ENCODE measurements at places on chromosomes 7 and 10. TPM values are rescaled to one million over a fixed set of nuclear protein-coding genes. Genes with fewer than 3 reads are reported as not detected.

DNA sequence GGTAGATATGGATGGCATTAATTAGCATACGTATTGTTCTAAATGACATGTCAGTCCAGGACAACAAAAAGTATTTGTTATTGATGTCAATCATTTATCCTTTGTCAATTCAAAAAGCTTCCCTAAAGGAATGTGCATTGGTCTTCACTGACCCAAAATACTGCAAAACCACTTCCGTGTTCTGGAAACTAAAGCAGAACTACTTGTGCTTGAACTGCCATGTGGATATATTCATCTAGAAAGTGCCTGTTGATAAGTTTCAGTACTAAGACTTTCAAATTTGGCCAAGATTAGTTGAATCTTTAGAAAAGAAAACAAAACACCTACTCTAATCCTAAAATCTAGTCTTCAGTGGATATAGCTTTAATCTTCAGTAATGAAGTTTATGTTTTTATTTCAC lies 242.1 kb upstream of the PPP1R3A start:
- no peaks in the 10 kb centered on the region for H3K36me3 ChIP-seq
- no peaks in the 10 kb centered on the region for H3K27me3 ChIP-seq
- H3K4me3 ChIP-seq, result no peak overlapping the region

Gene ORC5
- 53.6 TPM for total RNA-seq

DNA sequence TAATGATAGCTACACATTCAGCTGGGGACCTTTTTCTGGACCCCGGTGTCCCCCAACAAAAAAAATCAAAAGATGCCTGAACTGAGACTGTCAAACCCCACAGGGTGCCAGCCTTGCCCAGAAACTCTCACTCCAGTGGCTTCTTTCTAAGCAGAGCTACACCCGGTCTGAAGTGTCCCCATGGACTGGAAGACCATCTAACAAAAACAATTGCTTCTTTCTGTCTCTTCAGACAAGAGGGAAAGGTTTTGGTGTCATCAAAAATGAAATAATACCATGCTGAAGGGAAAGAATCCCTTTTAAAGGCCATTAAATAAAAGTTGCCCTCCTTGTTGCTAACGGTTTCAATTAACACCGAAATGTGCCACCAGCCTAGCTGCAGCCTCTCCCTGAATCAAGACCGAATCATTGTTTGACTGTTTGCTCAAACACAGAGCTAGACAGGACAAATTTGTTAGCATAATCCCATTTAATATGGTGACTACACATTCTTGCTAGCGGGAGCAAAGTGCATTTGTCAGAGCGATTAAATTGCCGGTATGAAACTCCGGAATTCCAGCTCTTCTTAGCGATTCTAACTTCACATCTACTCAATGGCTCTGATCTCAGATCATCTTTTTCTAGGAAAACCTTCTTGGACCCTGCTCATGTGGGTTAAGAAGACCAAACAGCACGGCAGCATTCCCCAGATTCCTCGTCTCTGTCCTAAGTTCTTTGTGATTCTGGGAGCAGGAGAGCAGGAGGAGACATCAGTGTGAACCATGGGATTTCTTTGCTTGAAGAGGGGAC lies 397.5 kb upstream of the PRKCQ start:
- peaks cover 3% of the 10 kb centered on the region for H3K27me3 ChIP-seq
- no peak overlapping the region for H3K27ac ChIP-seq
- H3K4me3 ChIP-seq, result no peak overlapping the region
- DNase-seq, result no peak
- no peaks in the 10 kb centered on the region for H3K4me1 ChIP-seq

Gene NRBF2
- total RNA-seq, result 18.6 TPM

Gene TEX47
- not detected for total RNA-seq

Measured in lung (tissue), 17 donors.